ENCODE measurements at places on chromosomes 5 and 9.

DNA sequence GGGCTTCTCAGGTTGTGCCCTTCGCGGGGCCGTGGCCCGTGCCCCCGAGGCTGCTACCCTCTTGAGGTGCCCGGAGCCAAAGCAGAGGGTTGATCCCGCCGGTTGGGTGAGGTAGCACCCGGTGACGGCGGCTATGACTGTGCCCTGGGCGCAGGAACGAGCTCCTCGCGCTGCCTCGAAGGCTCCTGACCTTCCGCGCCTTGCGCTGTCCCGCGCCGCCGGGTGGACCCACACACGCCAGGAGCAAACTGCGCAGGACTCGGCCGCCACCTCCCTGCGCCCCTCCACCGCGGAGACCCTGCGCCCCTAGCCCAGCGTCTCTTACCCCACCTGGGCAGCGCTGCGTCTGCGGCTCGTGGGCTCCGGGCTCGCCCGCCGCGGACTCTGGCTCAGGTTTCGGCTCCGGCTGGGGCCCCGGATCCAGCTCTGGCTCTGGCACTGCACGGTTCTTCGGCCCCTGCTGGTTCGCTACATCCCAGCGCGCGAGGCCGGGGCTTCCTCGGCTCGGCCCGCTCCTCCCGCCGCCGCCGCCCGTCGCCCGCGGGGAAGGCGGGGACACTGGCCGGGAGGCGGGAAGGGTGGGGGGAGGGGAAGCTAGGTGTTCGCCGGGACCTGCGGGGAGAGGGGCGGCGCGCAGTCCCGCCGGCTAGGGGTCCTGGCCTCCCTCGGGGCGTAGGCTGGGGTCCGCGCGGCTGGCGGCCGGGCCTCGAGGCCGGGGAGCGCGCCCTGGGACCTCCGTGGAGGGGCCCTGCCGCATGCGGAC is 5.4 kb upstream of the PITX1 start:
- DNase-seq: no peak

DNA sequence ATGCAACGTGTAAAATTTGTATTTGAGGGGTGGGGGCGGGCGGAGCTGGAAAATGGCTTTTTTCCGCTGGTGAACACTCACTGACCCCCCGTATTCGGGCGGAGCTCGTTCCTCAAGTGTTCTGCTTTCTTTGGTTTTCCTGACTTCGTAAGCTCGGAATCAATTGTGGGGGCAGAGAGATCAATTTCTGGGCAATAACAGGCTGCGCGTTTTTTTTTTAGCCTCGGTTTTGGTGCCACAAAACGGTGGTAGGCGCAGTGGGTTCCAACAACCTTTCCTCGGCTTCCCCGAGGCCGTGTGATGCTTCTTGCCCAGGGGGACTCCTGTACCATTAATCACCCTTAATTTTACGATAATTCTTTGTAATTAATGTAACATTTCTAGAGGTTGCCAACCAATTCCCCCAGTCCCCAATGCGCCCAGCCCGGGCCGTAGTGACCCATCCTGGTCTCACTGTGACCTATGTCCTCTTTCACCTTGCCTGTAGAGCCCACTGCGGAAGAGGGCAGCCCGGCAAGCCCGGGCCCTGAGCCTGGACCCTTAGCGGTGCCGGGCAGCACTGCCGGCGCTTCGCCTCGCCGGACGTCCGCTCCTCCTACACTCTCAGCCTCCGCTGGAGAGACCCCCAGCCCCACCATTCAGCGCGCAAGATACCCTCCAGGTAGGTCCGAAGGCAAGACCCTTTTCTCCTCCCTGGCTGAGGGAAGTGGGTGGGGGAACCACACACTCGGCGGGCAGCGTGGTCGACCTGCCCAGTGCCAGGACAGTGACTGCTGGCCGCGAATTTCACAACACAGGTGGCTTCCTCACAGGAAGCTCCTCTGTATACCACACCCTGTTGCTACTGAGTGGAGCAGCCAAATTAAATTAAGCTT is 3.7 kb downstream of the NR4A3 start:
- DNase-seq: no peak

- DNase-seq: no peak
These were observed 275.5 kb downstream of the SPOCK1 start for GRCh38 chr5:137223324-137224295.

- DNase-seq: no peak
These were observed 86.1 kb downstream of the TMEM167A start for GRCh38 chr5:82991059-82991458.

- DNase-seq: no peak
These were observed 218.2 kb downstream of the GADD45G start for GRCh38 chr9:89822996-89823395.

- DNase-seq: no peak
These were observed 9.1 kb downstream of the ARHGAP26 start for GRCh38 chr5:142779163-142779840.

- DNase-seq: no peak
These were observed 1.7 kb downstream of the TLE1 start for GRCh38 chr9:81687521-81688261.

GRCh38 chr5:15026011-15026893 is 154.7 kb upstream of the ANKH start:
- no peak for DNase-seq

DNA sequence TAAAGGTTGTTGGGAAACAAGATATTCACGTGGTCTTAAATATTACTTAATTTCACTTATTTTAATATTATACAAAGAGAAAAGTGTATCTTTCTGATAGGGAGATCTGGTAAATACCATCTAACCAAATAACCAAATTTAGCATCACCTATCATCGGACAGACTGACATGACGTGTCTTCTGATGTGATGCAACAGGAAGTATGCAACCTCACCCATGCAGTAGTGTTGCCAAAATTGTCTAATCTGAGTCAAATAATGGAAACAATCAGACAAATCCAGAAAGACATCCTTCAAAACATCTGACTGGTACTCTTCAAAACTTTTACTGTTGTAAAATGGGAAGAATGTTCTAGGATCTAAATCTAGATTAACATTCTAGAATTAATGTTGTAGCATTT is 148.0 kb downstream of the FGF1 start:
- DNase-seq: no peak

Measured in stimulated activated CD4-positive, alpha-beta T cell treated with anti-CD3 and anti-CD28 coated beads, Interleukin-4, amount 100 ng/mL, for 24 hours (primary cell).